ENCODE measurements at places on chromosomes 1 and 21. TPM values are rescaled to one million over a fixed set of nuclear protein-coding genes. Genes with fewer than 3 reads are reported as not detected.

GRCh38 chr21:45530423-45531113, 11.7 kb downstream of the SLC19A1 start:
- DNase-seq: no peak

GRCh38 chr1:64865105-64865757, 101.1 kb downstream of the JAK1 start:
- DNase-seq: no peak

GRCh38 chr1:203317429-203318228, 12.3 kb downstream of the BTG2 start:
- DNase-seq: no peak

GRCh38 chr1:43140010-43140409, 32.1 kb downstream of the EBNA1BP2 start:
- DNase-seq: no peak

DNA sequence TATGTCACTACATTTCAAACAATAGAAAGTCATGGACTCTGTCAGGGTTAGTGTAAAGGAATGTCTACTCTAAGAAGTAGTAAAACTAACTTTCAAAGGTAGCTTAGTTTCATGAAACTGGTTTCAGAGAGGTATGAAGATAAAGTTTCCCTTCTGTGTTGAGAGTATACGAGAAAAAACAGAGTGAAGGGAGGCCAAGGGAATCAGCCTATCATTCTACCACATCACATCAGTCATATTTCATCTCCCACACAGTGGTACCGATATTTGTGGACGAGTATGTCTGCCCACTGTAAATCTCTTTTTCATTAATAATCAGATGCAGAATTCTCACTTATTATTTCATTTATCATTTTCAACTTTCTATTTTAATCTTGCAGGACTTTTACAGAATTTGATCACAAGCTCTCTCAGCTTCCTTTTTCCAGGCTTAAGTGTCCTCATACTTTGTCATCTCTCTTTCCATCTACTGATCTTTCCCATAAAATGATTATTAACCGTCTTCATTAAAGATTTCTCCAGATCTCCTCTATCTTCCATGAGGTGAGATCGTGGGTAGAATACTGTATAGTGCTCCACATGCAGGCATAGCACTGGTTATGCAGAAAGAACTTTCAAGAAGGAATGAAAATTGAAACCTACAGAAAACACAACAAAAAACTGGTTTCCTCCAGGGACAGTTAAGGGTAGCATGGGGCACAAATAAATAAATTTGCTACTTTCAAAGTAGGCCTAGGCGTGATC, 11.5 kb upstream of the IFI16 start:
- no peak for DNase-seq

DNA sequence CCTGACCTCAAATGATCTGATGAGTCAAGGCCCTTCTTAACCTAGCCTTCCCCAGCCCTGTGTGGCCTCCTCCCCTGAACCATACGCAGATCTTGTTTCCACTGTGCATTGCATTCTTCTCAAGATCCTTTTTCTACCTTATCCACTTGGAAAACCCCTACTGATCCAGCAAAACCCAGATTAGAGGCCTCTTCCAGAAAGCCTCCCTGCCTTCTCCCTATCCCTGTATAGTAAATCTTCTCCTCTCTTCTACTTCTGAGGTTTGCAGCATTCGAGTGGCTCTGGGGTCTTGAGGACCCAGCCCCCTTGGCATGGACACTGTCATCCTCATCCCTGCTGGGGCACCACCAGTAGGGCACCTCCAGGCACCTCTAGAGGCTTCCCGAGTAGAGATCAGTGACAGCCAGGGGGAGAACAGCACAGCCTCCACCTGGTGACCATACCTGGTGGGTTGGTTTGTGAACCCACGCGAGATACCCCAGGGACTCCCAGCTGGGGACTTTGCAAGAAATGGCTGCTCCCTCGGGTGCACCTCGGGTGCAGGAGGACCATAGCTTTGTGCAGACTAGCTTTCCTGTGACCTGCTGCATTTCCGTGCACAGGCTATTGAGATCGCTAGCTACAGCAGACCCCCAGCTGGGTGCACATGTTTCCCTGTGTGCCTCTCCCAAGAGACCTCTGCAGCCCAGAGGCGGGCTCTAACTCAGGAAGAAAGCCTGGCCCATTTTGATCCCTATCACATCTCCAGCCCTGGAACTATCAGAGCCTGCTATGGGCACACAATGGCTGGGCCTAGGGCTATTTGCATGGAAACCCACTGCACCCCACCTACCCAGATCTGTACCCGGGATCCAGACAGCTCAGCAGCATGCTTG, 34.2 kb downstream of the MATN1 start:
- DNase-seq: no peak

GRCh38 chr1:58879464-58879863, 95.6 kb upstream of the JUN start:
- no peak for DNase-seq

GRCh38 chr1:94793296-94793656, 26.9 kb upstream of the SLC44A3 start:
- DNase-seq: no peak

DNA sequence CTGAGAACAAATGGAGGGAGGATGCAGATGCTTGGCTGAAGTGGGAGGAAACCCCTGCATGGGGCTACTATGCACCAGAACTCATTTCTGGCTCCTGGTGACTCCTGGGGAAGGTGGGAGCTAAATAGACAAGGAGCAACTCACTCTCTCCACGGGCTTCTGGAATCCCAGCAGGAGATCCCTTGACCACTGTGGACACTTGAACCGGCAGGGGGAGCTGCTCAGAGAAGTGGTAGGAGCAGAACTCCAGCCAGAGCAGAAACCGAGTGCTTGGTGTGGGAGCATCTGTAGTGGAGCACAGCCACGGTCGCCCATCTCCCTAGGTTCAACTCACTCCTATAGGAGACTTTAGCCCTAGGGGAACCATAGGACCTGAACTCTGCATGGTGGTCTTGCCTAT, 205.6 kb upstream of the GJB5 start:
- no peak for DNase-seq

DNA sequence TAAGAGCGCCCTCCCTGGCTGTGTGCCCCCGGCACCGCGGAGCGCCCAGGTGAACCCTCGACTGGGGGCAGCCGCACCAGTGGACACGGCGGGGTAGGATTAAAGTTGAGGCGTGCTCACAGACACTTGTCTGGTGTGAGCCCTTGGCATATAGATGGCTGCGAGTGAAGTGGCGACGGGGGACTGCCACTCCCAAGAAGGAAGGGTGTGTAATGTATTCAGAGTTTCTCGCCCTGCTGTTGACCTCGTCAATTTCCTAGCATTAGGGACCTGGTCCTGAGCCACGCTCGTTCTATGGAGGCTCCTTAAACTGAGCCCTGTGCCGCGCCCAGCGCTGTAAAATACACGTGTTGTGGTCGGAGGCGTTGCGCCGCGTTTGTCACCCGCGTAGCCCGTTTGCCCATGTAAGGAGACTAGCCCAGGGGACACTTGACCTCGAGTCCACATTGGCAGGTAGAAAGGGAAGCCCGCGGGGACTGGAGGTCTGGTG, 554 bp downstream of the EVA1C start:
- no peak for DNase-seq

GRCh38 chr1:27538793-27539192, 48.8 kb upstream of the WASF2 start:
- no peak for DNase-seq

GRCh38 chr21:45003331-45004058, 63.7 kb downstream of the SLX9 start:
- DNase-seq: no peak

- no peak for DNase-seq
Observed at GRCh38 chr21:19340954-19341353, 937.4 kb upstream of the TMPRSS15 start.

Gene SLC37A1
- 7.7 TPM for total RNA-seq

Gene BEND5
- not detected for total RNA-seq

Gene MAGI3
- total RNA-seq: 10.9 TPM

Gene NR0B2
- 5.2 TPM for total RNA-seq

Gene ZBTB8OS
- 78.9 TPM for total RNA-seq

Gene FAM163A
- not detected for total RNA-seq

Gene NBPF1
- 73.2 TPM for total RNA-seq

Gene RNU1-4
- 1,290 TPM for total RNA-seq

Data from Panc1 (cell line).